ENCODE measurements at places on chromosomes 2 and 18. TPM values are rescaled to one million over a fixed set of nuclear protein-coding genes. Genes with fewer than 3 reads are reported as not detected.

GRCh38 chr18:28432339-28432738 lies 255.4 kb upstream of the CDH2 start:
- DNase-seq = no peak

PAX8 gene
- 1.7 TPM for total RNA-seq

SKOR2 gene
- not detected for total RNA-seq

- DNase-seq = no peak
These were observed 101.2 kb downstream of the KCTD18 start for GRCh38 chr2:200408428-200409316.

Data from vagina (tissue), 2 donors.